ENCODE measurements at places on chromosomes 4 and X. TPM values are rescaled to one million over a fixed set of nuclear protein-coding genes. Genes with fewer than 3 reads are reported as not detected.

DNA sequence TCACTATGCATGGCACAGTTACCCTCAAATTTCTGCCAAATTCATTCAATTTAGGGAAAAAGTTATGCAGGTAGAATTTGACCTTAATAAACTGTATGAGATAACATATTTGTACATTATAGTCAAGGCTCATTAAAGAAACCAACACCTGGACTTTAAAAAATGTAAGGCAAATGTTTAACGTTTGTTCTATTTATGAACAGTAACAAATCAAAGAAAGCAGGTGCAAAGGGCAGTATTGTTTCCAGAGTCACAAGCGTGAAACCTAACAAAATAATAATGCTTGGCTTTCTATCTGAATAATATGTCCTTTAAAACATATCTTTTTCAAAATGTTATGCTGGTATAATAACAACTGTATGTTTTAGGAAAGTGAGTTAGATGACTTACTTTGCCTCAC lies 41.2 kb downstream of the LIN54 start:
- H3K4me3 ChIP-seq = no peak overlapping the region
- H3K27ac ChIP-seq = no peak overlapping the region
- no peaks in the 10 kb centered on the region for H3K4me1 ChIP-seq
- H3K36me3 ChIP-seq = no peaks in the 10 kb centered on the region

- no peak overlapping the region for H3K27ac ChIP-seq
- H3K27me3 ChIP-seq = no peaks in the 10 kb centered on the region
- H3K4me1 ChIP-seq = no peaks in the 10 kb centered on the region
- no peaks in the 10 kb centered on the region for H3K36me3 ChIP-seq
These were observed 463.2 kb downstream of the KLHL13 start for GRCh38 chrX:117653396-117653795.

DNA sequence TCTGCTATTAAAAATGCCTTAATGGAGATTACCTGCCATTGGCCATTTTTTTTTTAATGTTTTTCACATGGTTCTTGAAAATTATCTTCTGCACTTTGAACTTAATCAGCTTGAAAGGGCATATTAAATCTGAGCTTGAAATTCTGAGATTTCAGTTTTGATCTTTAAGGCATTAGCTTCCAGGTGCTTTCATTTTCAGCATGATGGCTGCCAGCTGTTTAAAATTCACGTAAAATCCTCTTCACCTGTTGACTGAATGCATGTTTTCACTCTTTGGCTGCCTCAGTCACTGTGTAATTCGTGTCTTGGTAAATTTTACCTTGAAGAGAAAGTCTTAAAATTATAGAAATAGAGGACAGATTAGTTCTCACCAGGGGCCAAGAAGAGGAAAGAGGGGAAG lies 39.6 kb downstream of the SMAD1 start:
- H3K4me1 ChIP-seq = no peaks in the 10 kb centered on the region
- H3K36me3 ChIP-seq = no peaks in the 10 kb centered on the region
- H3K4me3 ChIP-seq = no peak overlapping the region
- H3K27me3 ChIP-seq = no peaks in the 10 kb centered on the region
- no peak overlapping the region for H3K27ac ChIP-seq

DNA sequence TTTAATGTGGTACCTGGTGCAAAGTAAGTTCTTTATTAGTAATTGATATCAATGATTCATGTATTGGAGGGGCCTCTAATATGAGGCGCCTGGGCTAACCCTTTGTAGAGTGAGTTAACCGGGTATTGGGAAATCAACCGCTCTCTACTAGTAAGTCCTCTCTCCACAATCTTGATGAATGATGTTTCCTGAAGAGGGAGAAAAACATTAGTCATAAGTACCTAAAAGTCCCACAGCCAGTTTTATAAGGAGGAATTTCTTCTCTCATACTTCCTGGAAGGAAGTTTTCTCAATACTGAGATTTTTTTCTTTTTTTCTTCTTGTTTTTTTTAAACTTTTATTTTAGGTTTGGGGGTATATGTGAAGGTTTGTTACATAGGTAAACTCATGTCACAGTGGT lies 62.3 kb downstream of the AGTR2 start:
- H3K27ac ChIP-seq = no peak overlapping the region
- no peak for DNase-seq
- H3K27me3 ChIP-seq = no peaks in the 10 kb centered on the region
- H3K4me3 ChIP-seq = no peak overlapping the region

DNA sequence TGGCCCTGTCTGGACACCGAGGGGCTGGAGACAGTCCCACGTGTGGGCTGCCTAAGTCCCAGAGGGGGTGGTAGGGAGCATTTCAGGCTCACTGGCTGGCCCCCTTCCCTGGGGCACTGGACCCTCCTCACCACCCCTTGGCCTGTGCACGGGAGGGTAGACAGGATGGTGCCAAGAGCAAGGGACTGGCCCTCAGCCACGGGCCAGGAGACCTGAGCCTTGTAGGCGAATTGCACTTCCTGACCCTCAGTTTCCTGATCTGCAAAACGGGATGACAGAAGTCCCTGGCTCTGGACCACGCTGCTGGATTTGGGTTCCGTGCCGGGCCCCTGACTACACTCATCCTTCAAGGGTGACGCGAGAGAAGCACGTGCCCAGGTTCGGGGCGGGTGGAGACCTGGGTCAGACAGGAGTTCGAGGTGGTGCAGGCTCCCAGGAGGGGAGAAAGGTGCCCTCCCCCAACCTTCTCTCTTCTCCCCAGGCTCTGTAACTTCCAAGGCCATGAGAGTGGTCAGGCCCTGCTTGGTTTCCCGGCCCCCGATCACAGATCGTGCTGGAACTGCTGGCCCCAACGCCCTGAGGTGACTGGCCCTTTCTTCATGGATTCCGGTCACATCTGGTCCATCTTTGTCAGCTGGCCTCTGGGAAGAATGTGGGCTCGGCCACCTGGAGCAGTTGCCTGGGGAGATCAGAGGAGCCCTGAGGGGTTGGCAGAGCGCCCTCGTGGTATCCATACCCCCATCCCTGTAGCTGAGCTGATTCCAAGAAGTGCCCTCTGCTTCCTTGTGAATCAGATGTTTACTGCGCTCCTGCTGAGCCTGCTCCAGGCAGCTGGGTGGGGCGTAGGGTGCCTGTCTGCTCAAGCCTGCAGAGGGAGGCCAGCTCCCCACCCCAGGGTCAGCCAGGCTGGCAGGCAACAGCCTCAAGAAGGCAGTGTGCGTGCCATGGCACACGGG lies 3.3 kb downstream of the SH3BP2 start:
- H3K27ac ChIP-seq = peak overlapping the region; percentile 75
- DNase-seq = peak; percentile 64
- H3K27me3 ChIP-seq = no peaks in the 10 kb centered on the region
- H3K4me3 ChIP-seq = no peak overlapping the region
- peaks cover 12% of the 10 kb centered on the region for H3K4me1 ChIP-seq
- H3K36me3 ChIP-seq = peaks cover 29% of the 10 kb centered on the region

- H3K27me3 ChIP-seq = no peaks in the 10 kb centered on the region
- no peak for DNase-seq
- H3K36me3 ChIP-seq = no peaks in the 10 kb centered on the region
- H3K4me1 ChIP-seq = peaks cover 6% of the 10 kb centered on the region
- H3K27ac ChIP-seq = no peak overlapping the region
These were observed 70.3 kb upstream of the IQCM start for GRCh38 chr4:149885896-149886295.

DNA sequence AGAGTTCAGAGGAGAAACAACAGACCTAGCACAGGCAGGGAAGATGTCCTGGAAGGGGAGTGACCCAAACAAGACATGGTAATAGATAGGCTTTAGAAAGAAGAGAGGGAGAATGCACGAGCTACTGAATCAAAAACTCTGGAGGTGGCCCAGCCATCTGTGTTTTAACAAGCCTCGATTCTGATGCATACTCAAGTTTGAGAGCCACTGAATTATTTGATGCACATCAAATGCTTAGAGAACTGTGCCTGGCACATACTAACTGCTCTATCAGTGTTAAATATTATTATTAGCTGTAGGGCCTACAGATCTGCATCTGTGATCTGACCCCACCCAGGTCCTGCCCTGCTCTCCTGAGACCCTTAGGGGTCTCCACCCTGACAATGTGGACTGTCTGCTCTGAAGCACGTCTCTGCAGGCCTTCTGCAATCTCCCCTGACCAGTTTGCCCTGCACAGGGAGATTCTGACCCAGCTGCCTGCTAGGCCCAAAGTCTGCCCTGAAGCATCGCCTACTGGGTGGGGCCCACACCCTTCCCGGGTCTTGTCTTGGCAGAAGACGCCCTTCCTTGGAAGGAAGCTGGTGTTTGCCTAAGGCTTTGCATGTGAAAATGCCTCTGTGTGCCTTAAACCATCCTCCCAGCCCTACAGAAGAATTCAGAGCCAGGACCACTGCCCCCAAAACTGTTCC lies 201.5 kb upstream of the KLF3 start:
- no peaks in the 10 kb centered on the region for H3K27me3 ChIP-seq
- H3K4me1 ChIP-seq = no peaks in the 10 kb centered on the region
- no peaks in the 10 kb centered on the region for H3K36me3 ChIP-seq
- no peak overlapping the region for H3K4me3 ChIP-seq
- peak; percentile 47 for DNase-seq

GRCh38 chrX:13747836-13748235 lies 13.3 kb downstream of the OFD1 start:
- H3K27me3 ChIP-seq = no peaks in the 10 kb centered on the region
- no peaks in the 10 kb centered on the region for H3K4me1 ChIP-seq
- no peak overlapping the region for H3K4me3 ChIP-seq
- H3K36me3 ChIP-seq = peaks cover 4% of the 10 kb centered on the region

GRCh38 chr4:67743194-67743593 lies 11.0 kb downstream of the GNRHR start:
- H3K4me3 ChIP-seq = no peak overlapping the region
- no peak overlapping the region for H3K27ac ChIP-seq
- no peaks in the 10 kb centered on the region for H3K27me3 ChIP-seq
- no peaks in the 10 kb centered on the region for H3K36me3 ChIP-seq
- no peak for DNase-seq

GRCh38 chrX:131607792-131608369 lies 64.0 kb downstream of the OR13H1 start:
- DNase-seq = no peak
- H3K4me1 ChIP-seq = no peaks in the 10 kb centered on the region
- no peaks in the 10 kb centered on the region for H3K36me3 ChIP-seq
- no peak overlapping the region for H3K4me3 ChIP-seq
- H3K27ac ChIP-seq = no peak overlapping the region

HTR2C gene
- polyA plus RNA-seq = not detected

SCRG1 gene
- polyA plus RNA-seq = not detected

- H3K27ac ChIP-seq = no peak overlapping the region
- H3K4me1 ChIP-seq = no peaks in the 10 kb centered on the region
- H3K4me3 ChIP-seq = no peak overlapping the region
These were observed 195.6 kb upstream of the TACR3 start for GRCh38 chr4:103915224-103915869.

- no peaks in the 10 kb centered on the region for H3K4me1 ChIP-seq
- no peak overlapping the region for H3K4me3 ChIP-seq
- H3K27ac ChIP-seq = no peak overlapping the region
These were observed 218.2 kb downstream of the IDS start for GRCh38 chrX:149286940-149287349.

DNA sequence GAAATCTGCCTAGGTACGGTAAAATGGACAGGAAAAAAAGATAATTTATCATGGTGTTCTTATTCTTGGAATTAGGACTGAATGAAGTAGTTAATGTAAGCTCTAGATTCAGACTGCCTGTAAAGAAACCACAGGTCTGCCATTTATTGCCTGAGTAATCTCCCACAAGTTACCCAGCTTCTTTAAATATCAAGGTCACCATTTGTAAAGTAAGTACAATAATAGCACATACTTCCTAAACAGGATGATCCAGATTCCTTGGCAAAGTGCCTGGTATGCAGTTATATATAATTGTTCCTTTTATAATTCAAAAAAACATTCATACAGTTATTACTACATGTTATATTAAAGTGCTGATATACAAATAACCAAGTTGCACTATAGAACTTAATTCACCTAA lies 368.6 kb downstream of the HNRNPD start:
- H3K4me3 ChIP-seq = no peak overlapping the region
- no peaks in the 10 kb centered on the region for H3K36me3 ChIP-seq
- no peak for DNase-seq
- no peaks in the 10 kb centered on the region for H3K27me3 ChIP-seq

- H3K27ac ChIP-seq = no peak overlapping the region
- H3K4me3 ChIP-seq = no peak overlapping the region
- H3K27me3 ChIP-seq = no peaks in the 10 kb centered on the region
- no peak for DNase-seq
- no peaks in the 10 kb centered on the region for H3K36me3 ChIP-seq
These were observed 260.7 kb upstream of the SFRP2 start for GRCh38 chr4:154049457-154050181.

DNA sequence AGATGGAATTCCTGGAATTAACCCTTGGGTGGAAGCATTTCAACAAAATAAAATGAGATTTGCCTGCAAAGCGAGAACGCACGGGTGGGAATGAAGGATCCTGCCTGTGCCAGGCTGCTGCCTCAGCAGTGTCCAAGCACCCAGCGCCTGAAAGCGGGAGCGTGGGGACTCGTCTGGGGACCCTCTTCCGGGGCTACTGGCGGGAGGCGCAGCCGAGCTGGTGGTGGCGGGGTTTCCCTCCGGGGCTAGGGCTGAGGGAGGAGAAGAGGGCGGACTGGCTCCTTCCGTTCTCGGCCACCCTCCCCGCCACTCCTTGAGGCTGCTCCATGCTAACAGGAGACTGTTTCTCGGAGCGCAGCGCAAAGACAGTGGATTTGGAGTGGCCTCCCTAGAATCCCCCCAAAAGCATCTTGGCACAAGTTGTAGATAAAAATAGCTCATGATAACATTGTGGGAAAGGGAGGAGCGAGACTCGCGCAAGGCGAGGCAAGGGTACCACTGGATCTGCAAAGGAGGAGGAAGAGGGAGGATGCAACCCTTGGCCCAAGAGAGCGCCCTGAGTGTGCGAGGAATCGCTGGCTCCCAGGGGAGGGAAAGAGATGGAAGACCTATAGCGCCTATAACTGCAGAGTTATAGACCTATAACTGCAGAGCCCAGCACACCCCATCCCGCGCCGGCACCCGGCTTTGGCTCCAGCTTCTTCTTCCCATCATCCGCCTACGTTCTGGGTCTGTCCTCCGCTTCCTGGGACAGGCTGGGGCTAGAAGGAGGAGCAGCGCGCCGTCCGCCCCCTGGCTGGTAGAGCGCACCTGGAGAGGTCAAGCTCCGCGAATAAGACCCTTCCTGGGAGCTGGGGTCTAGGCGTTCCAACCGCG lies 1.3 kb downstream of the HS3ST1 start:
- H3K36me3 ChIP-seq = no peaks in the 10 kb centered on the region
- H3K27ac ChIP-seq = no peak overlapping the region
- H3K4me1 ChIP-seq = no peaks in the 10 kb centered on the region
- H3K4me3 ChIP-seq = peak overlapping the region; percentile 71

P2RY10 gene
- polyA plus RNA-seq = 0.81 TPM

Measured in small intestine (tissue), 16 donors.